ENCODE measurements at places on chromosomes 11 and 22.

- peak overlapping the region; percentile 6 for H3K27ac ChIP-seq
- no peaks in the 10 kb centered on the region for H3K27me3 ChIP-seq
- DNase-seq, result no peak
- H3K4me3 ChIP-seq, result no peak overlapping the region
- peaks cover 3% of the 10 kb centered on the region for H3K36me3 ChIP-seq
- H3K4me1 ChIP-seq, result no peaks in the 10 kb centered on the region
Measured at GRCh38 chr22:27842669-27843431, 41.3 kb upstream of the MN1 start.

DNA sequence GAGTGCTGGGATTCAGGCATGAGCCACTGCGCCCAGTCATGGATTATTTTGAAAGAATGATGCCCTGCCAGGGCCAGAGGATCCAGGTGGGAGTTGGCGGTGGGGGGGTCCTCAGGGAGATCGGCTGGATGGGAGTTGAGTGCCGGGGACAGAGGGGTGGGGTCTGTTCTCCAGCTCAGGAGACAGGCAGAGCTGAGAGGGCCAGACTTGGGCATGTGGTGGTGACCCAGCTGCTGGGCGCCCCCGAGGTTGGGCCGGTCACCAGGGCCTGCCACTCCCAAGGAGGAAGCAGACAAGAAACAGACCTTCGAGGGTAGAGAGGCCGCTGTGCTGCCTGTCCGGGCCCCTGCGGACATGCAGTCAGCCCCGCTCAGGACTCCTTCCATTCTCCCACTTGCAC, 11.8 kb upstream of the PRODH start:
- H3K4me3 ChIP-seq, result no peak overlapping the region
- no peaks in the 10 kb centered on the region for H3K36me3 ChIP-seq
- H3K27me3 ChIP-seq, result peaks cover 2% of the 10 kb centered on the region
- no peak for DNase-seq
- no peaks in the 10 kb centered on the region for H3K4me1 ChIP-seq

GRCh38 chr11:12871241-12871640, 137.9 kb upstream of the RASSF10 start:
- no peaks in the 10 kb centered on the region for H3K36me3 ChIP-seq
- DNase-seq, result no peak
- H3K27ac ChIP-seq, result no peak overlapping the region
- H3K27me3 ChIP-seq, result peaks cover 7% of the 10 kb centered on the region

GRCh38 chr11:45273509-45273908, 12.6 kb downstream of the SYT13 start:
- H3K27me3 ChIP-seq, result peaks cover 49% of the 10 kb centered on the region
- H3K4me1 ChIP-seq, result no peaks in the 10 kb centered on the region
- no peaks in the 10 kb centered on the region for H3K36me3 ChIP-seq
- H3K27ac ChIP-seq, result no peak overlapping the region
- no peak overlapping the region for H3K4me3 ChIP-seq
- DNase-seq, result no peak

- H3K36me3 ChIP-seq, result no peaks in the 10 kb centered on the region
- no peaks in the 10 kb centered on the region for H3K27me3 ChIP-seq
Measured at GRCh38 chr11:105538588-105538987, 71.3 kb upstream of the GRIA4 start.

- H3K4me3 ChIP-seq, result no peak overlapping the region
- H3K27me3 ChIP-seq, result no peaks in the 10 kb centered on the region
- peaks cover 51% of the 10 kb centered on the region for H3K36me3 ChIP-seq
- no peak for DNase-seq
- H3K27ac ChIP-seq, result peak overlapping the region; percentile 86
- peaks cover 32% of the 10 kb centered on the region for H3K4me1 ChIP-seq
Measured at GRCh38 chr11:47235163-47235562, 13.5 kb downstream of the ACP2 start.

- H3K4me1 ChIP-seq, result no peaks in the 10 kb centered on the region
- peaks cover 20% of the 10 kb centered on the region for H3K27me3 ChIP-seq
- no peaks in the 10 kb centered on the region for H3K36me3 ChIP-seq
- DNase-seq, result no peak
Measured at GRCh38 chr11:2858995-2859698, 26.4 kb downstream of the CDKN1C start.

- no peaks in the 10 kb centered on the region for H3K27me3 ChIP-seq
- no peaks in the 10 kb centered on the region for H3K4me1 ChIP-seq
- DNase-seq, result no peak
- H3K36me3 ChIP-seq, result no peaks in the 10 kb centered on the region
Measured at GRCh38 chr11:69174841-69175240, 19.1 kb downstream of the SMIM38 start.

GRCh38 chr11:65084598-65085375, 765 bp downstream of the ZFPL1 start:
- peaks cover 48% of the 10 kb centered on the region for H3K36me3 ChIP-seq
- peaks cover 49% of the 10 kb centered on the region for H3K4me1 ChIP-seq
- DNase-seq, result no peak
- H3K27me3 ChIP-seq, result no peaks in the 10 kb centered on the region

- no peak for DNase-seq
- H3K4me3 ChIP-seq, result no peak overlapping the region
- H3K27me3 ChIP-seq, result no peaks in the 10 kb centered on the region
- no peak overlapping the region for H3K27ac ChIP-seq
- H3K36me3 ChIP-seq, result no peaks in the 10 kb centered on the region
- H3K4me1 ChIP-seq, result peaks cover 10% of the 10 kb centered on the region
Measured at GRCh38 chr22:38782402-38783094, 11.4 kb downstream of the DNAL4 start.

GRCh38 chr22:26912655-26913345, 255.4 kb downstream of the MIAT start:
- peaks cover 3% of the 10 kb centered on the region for H3K27me3 ChIP-seq
- no peak overlapping the region for H3K27ac ChIP-seq
- DNase-seq, result no peak

DNA sequence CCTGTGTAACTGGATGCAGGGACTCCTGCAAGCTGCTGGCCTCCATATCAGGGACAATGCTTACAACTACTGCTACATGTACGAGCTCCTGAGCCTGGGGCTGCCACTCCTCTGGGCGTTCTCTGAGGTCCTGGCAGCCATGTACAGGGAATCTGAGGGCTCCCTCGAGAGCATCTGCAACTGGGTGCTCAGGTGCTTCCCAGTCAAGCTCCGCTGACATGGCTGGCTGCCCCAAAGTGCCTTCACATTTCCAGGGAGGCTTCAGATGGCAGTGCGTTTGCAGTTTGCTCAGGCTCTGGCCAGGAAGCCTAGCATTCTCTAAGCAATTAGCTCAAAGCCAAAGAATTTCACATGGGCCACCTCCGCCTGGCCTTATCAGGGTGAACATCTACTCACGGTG, 117.4 kb upstream of the PARVA start:
- no peak overlapping the region for H3K27ac ChIP-seq
- no peaks in the 10 kb centered on the region for H3K27me3 ChIP-seq
- no peak overlapping the region for H3K4me3 ChIP-seq
- no peaks in the 10 kb centered on the region for H3K36me3 ChIP-seq
- no peak for DNase-seq

All from activated CD4-positive, alpha-beta T cell treated with anti-CD3 and anti-CD28 coated beads, Interleukin-2, amount 10 ng/mL, durations not matched to agents 7 days and 5 days (primary cell).